Cardiac muscle cell (in vitro differentiated cells and primary cell): ENCODE measurements at places on chromosomes 2 and 18. TPM values are rescaled to one million over a fixed set of nuclear protein-coding genes. Genes with fewer than 3 reads are reported as not detected.

NPC1 gene
- 22.4 and 25.9 TPM in 2 replicates for total RNA-seq

- no peak overlapping the region for H3K27ac ChIP-seq
- no peak overlapping the region for H3K4me3 ChIP-seq
- H3K27me3 ChIP-seq = no peaks in the 10 kb centered on the region
- H3K36me3 ChIP-seq = no peaks in the 10 kb centered on the region
Measured at GRCh38 chr2:144894612-144895599, 375.0 kb upstream of the ZEB2 start.

DNA sequence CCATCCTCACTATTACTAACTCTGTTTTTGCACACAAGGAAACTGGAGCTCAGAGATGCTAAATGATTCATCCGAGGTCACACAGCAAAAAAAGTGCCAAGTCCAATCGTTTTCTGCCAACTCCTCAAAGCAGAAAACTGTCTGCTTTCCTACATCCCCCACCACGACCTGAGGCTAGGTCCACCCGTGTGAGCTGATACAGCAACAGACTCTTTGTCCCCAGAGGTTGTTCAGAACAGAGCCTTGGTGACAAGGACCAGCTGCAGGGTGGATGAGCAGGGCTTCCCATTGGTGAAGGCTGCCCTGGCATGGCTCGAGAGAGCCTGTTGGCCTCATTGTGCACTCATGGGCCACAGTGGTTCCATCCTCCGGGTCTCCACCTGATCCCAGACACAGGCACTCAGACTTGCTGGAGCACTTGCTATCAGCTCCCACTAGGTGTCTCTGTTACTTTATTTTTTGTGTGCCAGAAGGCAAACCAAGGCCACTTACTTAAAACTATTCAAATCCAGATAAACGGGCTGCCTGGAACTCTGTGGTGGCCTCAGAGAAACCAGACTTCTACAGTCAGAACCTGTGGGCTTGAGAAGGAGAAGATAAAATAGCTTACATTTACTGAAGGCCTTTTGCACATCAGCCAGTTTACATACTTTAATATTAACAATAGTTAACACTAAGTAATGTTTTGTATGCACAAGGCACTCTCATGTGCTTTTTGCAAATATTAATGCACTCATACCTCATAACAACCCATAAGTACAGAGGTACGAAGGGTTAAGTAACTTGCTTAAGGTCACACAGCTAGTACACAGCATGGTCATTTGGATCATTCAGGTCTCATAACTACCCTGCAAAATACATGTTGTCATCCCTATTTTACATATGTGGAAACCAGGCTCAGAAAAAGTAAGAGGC lies 62.9 kb upstream of the CTIF start:
- peak; percentile 90 for DNase-seq
- no peaks in the 10 kb centered on the region for H3K36me3 ChIP-seq
- H3K4me3 ChIP-seq = no peak overlapping the region
- no peaks in the 10 kb centered on the region for H3K27me3 ChIP-seq

DNA sequence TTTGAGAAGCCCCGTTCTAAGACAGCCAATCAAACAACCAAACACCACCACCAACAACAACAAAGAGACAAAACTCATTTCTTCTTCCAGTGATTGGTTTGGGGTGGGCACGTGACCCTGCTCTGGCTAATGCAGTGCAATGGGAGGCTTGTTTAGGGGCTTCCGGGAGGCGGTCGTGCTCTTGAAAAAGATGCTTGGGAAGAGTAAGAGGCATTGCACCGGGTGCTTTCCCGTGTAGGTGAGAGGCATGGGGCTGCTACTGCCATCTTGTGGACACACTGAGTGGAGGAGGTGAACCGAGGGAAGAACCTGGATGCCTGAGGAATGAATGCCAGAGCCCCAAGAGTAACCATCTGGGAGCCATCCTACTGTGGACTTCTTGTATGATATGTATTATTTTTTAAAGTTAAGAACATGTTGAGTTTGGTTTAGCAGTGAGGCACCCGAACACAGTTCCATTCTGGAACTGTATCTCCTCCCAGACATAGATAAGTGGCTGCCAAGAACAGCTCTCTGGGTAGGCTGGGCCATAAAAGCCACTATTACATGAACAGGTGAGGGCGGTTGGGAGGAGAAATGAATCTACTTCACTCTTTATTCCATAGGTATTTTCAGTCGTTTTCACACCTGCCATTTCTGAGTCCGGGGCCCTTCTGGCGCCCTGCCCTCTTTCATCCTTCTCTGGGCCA lies 19.1 kb upstream of the ARHGAP25 start:
- no peak overlapping the region for H3K27ac ChIP-seq
- DNase-seq = peak; percentile 68
- no peaks in the 10 kb centered on the region for H3K4me1 ChIP-seq
- H3K4me3 ChIP-seq = no peak overlapping the region

GRCh38 chr2:121088251-121089165 lies 196.5 kb downstream of the TFCP2L1 start:
- H3K27ac ChIP-seq = no peak overlapping the region
- peaks cover 4% of the 10 kb centered on the region for H3K4me1 ChIP-seq
- no peak overlapping the region for H3K4me3 ChIP-seq
- DNase-seq = peak; percentile 80
- no peaks in the 10 kb centered on the region for H3K36me3 ChIP-seq
